Amniotic epithelial cell (primary cell): ENCODE measurements at places on chromosomes 6 and 20.
A peak's percentile ranks its signal among the peaks of the same experiment; 100 is the strongest.

- DNase-seq: peak; percentile 66
These were observed 20.9 kb downstream of the GPR63 start for GRCh38 chr6:96816301-96816817.

DNA sequence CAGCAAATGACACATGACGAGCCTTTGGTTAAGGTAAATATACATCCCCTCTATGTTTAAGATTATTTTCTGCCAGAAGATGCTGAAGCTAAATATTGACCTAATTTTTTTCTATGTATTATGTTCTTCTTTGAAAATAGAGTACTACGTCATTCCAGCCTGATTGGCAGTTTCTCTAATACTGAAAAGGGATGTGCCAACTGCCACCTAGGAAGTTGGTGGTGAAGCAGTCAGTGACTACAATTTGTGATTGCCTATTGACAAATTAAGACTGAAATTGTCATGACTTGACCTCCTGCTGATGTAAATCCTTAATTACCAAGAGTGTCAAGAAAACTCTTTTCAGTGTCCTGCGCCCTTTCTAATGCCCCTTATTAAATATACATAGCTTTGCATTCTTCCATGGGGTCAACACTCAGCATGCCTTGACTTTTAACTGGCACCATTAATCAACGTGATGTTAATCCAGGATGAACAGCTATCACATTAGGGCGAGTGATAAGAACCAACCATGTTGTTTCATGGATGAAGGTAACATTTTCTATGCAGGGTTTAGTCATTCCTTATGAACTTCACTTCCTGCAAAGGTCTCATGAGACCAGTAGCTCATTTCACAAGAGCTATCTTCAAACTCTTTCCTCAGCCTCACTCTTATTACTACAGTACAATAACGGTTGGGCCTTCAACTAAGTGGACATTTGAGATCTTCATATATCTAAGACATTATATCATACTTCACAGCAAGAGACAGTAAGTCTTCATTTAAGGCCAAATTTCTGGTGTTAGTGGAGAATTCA is 22.5 kb upstream of the SGK1 start:
- DNase-seq: peak; percentile 55

- no peak for DNase-seq
These were observed 93.0 kb downstream of the HUS1B start for GRCh38 chr6:563863-564262.

GRCh38 chr6:73513496-73513854 is 7.4 kb downstream of the EEF1A1 start:
- DNase-seq: no peak

- no peak for DNase-seq
These were observed 6.1 kb upstream of the ULBP3 start for GRCh38 chr6:150075034-150075421.
